Bronchus fibroblast of lung (primary cell): ENCODE measurements at places on chromosomes 7 and 10. TPM values are rescaled to one million over a fixed set of nuclear protein-coding genes. Genes with fewer than 3 reads are reported as not detected.

Gene CYP2C18
- total RNA-seq: not detected in 2 replicates

Gene PON3
- total RNA-seq: not detected in 2 replicates

Gene MEPCE
- total RNA-seq: 29.9 and 31.5 TPM in 2 replicates

Gene ADIRF
- total RNA-seq: 18.7 and 21.7 TPM in 2 replicates

Gene PIK3CG
- not detected in 2 replicates for total RNA-seq

Gene HSPA14
- total RNA-seq: 15.3 and 16.6 TPM in 2 replicates

Gene PRLHR
- not detected in 2 replicates for total RNA-seq
